ENCODE measurements at places on chromosomes 3 and 15.
A peak's percentile ranks its signal among the peaks of the same experiment; 100 is the strongest.

DNA sequence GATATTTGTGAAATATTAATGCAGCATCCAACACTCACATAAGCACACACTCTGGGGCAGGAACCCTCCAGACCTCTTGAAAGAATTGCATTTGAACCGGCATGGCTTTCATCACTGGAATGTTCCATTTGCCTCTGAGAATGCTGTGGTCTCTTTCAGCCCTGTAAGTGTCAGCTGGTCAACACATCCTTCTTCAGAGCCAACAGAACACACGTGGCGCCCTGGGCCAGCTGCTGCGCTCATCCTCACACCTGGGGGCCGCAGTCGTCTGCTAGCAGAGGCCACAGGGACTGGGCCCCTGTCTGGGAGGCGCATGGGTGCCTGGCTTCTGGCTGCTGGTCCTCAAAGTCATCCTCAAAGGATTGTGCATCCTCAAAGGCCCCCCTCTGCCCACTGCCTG, 71.4 kb upstream of the HERC1 start:
- DNase-seq = no peak

GRCh38 chr3:140765246-140765645, 87.4 kb downstream of the TRIM42 start:
- no peak for DNase-seq

GRCh38 chr3:5321666-5322340, 134.3 kb downstream of the EDEM1 start:
- no peak for DNase-seq

DNA sequence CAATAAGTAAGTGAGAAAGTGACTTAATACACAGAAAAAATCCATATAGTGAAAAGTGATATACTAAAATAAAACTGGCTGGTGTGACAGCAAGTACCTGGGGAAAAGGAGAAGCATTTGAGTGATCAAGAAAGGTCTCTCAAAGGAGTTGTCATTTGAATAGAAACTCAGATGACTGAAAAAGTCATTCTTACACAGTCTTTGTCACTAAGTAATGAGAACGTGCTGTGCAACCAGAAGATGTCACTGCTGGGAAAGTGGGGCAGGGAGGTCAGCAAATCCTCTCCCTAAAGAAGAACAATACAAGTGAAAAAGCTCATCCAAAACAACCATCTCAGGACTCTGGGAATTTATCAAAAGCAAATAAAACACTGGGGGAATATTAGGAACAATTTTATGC, 317.5 kb upstream of the TRIM42 start:
- DNase-seq = no peak

- no peak for DNase-seq
Observed at GRCh38 chr3:61997101-61997500, 376.2 kb downstream of the FEZF2 start.

- no peak for DNase-seq
Observed at GRCh38 chr3:186432189-186432588, 70.2 kb upstream of the DGKG start.

DNA sequence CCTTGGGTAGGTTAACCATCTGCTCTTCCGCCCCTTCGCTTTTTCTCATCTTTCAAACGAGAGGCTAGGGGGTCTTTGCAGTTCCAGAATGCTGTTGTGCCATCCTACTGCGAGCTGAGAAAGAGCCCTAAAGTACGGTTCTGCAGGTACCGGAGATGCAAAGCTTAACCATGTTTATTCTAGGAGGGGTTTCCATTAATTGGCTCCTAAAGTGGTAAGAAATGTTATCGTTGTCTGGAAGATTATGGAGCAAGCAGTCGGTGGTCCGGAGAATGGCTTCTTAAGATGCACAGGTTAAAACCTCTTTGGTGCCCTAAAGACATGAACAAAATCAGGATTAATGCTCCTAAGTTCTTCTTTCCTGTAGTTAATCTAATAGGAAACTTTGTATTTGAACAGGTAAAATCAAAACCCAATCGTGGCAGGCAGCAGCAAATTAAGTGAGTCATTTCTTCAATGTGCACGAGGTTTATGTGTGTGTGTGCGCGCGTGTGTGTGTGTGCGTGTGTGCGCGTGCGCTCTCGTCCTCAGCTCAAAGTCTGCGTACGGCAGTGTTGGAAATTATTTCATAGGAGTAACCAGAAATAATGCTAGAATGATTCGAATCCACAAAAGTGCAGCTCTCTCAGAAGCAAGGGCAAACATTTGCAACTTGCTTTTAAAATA, 772 bp downstream of the FAM81A start:
- DNase-seq = no peak

DNA sequence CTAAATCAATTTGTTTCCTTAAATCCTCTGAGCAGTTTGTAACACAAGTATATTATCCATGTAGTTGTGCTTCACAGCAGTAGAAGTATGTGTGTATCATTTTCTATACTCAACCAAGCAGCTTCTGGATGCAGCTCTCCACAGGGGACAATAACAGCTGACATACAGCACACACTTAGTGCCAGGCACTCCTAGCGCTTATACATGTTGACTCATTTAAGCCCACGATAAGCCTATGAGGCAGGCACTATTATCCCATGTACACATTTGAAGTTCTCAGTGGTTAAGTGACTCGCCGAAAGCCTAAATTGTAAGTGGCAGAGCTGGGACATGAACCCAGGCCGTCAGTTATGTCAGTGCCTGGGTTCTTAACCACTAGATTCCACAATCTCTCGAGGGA, 20.3 kb upstream of the LPP start:
- DNase-seq = no peak

DNA sequence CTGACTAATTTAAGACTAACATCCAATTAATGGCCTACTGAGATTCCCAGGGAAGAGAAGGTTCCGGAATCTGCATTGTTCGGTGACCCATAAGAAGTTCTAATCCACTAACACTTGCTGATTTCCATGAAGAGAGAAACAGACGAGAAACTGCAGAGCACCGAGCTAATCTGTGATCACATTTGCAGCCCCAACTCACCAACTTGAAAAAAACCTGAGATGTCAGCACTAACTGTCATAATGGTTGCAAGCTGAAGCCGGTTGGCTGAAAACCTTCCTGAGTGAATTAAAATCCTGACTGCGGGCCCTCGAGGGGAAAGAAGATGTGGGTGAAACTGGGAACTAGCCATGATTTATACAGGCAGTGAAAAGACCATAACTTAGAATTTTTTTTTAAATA, 204.8 kb upstream of the IGF1R start:
- no peak for DNase-seq

DNA sequence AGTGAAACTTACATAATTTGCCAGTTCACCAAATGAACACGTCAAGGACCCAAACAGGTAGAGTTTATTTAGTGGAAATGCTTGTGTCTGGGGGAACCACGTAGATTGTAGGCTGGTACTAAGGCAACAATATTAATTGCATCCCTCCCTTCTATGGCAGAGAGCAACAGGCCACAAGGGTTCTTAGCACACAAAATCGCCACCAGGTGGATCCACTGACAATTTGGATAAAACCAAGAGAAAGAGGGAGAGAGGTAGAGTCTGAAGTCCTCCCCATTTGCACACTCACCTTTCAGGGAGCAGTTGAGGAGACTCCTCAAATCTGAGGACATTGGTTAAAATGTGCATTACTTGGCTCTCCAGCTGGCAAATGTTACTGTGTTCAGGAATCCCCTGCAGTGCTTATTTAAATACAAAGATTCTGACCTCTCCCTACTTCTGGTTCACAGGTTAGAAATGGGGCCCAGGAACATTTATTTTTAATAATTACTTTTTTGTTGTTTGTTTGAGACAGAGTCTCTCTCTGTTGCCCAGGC, 181.0 kb upstream of the FEZF2 start:
- no peak for DNase-seq

GRCh38 chr15:50906954-50907600, 1.4 kb upstream of the AP4E1 start:
- DNase-seq = peak; percentile 73

GRCh38 chr3:5692446-5692845, 504.9 kb downstream of the EDEM1 start:
- DNase-seq = no peak
